ENCODE measurements at places on chromosomes 12 and 14.

- DNase-seq, result no peak
Observed at GRCh38 chr14:56996721-56997399, 186.6 kb upstream of the OTX2 start.

DNA sequence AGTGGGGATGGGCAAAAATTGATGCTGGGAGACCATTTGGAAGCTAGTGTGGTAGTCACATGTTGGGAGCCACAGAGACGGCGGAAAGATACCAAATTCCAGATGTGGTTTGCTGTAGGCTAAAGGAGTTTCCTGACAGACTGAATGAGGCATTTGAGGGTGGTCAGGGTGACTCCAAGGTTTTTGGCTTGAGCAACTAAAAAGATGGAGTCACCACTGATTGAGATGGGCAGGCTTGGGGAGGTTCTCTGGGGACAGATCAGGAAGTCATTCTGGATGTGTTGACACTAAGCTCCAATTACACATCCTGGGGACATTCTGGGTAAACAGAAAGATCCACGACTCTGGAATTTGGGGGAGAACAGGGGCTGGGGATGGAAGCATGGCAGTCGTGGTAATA is 15.5 kb upstream of the SERPINA9 start:
- no peak for DNase-seq

DNA sequence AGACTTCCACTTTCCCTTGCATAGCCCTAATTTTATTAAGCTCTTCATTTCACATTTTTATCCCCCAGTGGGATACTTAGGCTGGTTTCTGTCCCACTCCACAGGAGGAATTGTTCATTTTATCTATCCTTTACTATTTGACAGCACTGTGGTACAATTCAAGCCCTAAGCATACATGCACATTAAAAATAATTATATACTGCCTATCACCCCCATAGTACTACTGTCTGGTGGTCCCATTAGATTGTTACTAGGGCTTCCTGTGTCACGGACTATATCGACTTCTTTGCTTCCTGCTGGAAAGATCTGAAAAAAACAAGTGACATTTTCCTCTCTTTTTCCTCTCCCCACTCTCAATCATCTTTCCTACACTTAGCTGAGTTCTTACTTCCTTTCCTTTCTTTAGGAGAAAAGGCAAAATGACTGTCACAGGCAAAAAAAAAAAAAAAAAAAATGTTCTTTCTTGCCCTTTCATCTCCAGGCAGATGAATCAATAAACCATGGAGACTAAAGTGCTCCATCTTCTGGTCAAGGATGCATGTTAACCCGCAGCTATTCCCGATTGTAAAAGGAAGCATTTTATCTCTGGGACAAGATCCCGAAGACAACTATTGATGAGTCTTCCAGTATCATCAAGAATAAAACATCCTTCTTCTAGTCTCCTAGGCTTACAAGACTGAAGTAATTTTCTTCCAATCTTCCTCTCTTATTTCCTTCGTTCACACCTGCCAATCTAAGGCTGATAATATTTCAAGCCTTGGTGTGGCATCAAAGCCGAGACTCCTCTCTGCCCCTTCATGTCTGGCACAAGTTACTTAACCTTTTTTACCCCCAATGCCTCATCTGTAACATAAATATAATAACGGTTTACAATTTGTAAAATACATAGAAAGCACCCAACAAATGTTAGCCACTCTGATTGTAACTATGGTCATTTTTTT is 94.4 kb upstream of the PLEKHG7 start:
- DNase-seq, result no peak

DNA sequence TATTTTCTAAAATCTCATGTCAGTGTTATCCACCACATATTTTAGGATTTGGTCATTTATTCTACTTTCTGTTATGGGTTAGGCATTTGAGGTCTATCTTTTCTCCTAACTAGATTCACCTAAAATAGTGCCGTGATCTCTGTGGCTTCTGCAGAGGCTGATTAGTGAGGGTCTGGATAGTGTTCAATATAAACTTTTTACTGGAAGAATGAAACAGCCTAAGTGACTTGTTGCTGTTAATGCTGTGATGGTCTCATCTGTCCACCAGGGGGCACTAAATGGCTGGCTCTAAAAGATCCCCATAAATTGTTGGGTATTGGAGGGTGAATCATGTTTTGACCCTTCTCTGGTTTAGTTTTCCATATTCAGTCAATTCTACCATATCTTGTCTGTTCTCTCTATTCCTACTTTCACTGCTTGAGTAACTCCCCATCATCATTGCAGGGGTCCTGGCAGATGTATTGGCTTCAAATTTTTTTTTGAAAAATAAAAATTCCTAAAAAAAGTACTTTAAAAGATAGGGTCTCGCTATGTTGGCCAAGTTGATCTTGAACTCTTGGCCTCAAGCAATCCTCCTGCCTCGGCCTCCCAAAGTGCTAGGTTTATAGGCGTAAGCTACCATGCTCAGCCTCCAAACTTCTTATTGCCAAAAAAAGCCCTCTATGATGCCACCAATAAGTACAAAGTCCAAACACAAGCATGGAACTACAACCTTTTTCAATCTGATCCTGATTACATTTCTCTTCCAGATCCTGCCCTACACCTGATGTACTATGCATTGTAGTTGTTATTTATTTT is 6.9 kb downstream of the PABPN1 start:
- DNase-seq, result peak; percentile 45

- no peak for DNase-seq
Observed at GRCh38 chr14:77347751-77348150, 26.9 kb downstream of the GSTZ1 start.

GRCh38 chr14:99884834-99885648 is 91.8 kb downstream of the EML1 start:
- no peak for DNase-seq

GRCh38 chr14:72443256-72443655 is 450.6 kb downstream of the DPF3 start:
- no peak for DNase-seq

GRCh38 chr12:40988824-40989223 is 199.3 kb upstream of the PDZRN4 start:
- DNase-seq, result no peak

DNA sequence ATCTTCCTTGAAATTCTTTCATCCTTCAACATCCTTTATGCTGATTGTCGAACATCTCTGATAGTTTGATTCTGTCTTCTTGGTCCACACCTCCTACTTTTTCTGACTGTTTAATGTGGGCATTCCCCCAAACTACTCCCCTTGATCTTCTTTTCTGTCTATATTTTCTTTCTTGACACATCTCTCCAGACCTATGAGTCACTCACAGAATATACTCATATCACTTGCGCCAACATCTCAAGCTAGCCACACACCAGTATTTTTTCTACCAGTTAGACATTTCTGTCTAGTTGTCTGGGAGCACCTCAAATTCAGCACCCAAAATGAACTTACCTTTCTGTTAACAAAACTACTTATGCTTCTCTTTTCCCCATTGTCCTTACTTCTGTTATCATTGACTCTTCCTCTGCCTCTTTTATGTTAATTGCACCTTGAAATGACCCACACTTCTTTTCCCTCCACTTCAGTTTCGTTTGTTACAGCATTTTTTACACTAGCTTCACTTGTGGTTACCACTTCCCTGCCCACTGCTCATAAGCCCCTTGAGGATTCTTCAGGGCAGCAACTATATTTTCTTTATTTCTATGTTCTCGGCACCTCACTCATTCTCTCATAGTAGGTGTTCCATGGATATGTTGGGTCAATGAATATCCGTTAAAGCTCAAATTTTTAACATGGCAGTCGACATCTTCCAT is 33.5 kb downstream of the TSHR start:
- DNase-seq, result no peak

- DNase-seq, result no peak
Observed at GRCh38 chr12:109157986-109158385, 41.6 kb downstream of the ACACB start.

DNA sequence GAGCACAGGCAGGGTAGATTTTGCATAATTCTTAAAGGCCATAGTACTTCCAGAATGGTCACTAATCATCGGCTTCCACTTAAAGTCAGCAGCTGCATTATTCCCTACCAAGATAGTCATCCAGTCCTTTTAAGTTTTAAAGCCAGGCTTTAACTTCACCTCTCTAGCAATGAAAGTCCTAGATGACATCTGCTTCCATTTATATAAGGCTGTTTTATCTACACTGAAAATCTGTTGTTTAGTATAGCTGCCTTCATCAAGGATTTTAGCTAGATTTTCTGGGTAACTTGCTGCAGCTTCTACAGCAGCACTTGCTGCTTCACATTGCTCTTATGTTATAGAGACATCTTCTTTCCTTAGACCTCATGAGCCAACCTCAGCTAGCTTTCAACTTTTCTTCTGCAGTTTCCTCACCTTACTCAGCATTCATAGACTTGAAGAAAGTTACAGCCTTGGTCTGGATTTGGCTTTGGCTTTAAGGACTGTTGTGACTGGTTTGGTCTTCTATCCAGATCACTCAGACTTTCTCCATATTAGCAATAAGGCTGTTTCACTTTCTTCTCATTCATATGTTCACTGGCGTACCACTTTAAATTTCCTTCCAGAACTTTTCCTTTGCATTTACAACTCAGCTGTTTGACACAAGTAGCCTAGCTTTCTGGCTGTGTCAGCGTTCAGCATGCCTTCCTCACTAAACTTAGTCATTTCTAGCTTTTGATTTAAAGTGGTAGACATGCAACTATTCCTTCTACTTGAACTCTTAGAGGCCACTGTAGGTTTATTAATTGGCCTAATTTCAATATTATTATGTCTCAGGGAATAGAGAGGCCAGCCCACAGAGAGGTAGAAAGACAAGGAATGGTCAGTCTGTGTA is 209.9 kb upstream of the GARIN2 start:
- no peak for DNase-seq

DNA sequence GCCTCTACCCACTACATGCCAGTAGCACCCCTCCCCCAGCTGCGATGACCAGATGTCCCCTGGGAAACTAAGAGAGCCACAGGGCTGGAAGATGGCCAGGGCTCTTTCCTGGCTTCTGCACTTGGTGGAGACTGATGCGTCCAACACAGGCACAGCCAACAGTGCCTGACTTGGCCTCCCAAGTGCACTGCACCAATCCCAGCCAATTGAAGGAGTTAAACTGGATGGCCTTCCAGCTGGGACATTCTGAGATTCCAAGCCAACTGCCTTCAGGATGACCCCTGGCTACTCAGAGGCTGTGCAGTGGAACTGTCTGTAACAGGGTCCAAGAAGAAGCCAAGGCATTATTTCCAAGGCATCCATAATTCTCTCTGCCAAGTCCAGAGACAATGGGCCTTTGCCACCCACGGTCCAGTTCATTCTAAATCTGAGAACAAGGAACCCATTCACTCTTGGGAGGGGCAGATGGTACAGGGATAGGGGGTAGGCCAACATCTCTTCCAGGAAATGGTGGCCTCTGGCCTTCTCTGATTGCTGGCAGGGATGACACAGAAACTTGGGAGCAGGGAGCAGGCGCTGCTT is 35.2 kb downstream of the PRIMA1 start:
- DNase-seq, result no peak

DNA sequence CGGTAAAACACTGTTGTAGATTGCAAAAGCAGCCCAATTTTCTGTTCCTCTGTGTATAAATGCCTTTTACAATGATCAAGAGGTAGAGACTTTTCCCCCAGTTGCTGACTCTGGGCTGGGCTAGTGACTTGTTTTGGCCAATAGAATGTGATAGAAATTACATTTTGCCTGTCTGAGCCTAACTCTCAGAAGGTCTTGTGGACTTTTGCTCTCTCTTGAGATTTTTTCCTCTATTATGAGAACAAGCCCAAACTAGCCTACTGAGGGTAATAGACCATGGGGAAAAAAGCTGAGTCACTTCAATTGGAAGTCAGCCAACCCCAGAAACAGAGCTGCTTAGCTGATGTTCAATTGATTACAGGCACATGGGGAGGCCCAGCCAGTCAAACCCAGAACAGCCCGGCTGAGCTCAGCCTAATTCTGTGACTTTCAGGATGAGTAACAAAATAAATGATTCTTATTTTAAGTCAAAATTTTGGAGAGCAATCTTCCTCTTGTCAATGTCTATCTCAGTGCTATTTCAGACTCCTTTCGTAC is 61.4 kb downstream of the MYF5 start:
- DNase-seq, result no peak

- DNase-seq, result no peak
Observed at GRCh38 chr14:102445066-102445465, 64.5 kb downstream of the ANKRD9 start.

DNA sequence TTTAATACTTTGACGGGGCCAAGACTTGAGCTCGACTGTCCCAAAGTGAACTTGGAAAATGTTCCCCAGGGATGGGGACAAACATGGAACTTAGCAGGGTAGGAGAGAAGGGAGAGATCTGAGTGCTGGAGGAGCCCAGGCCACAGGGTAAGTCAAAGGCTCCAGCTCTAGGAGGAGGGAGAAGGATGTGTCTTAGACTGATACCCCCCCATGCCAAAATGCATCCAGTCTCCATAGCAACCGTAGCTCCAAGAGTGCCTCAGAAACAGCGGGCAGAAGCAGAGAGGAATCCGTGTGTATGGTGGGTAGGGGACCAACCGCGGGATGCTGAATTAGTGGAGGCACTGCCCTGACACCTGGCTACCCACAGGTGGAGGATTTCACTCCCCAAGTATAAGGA is 845 bp upstream of the AGAP2 start:
- no peak for DNase-seq

DNA sequence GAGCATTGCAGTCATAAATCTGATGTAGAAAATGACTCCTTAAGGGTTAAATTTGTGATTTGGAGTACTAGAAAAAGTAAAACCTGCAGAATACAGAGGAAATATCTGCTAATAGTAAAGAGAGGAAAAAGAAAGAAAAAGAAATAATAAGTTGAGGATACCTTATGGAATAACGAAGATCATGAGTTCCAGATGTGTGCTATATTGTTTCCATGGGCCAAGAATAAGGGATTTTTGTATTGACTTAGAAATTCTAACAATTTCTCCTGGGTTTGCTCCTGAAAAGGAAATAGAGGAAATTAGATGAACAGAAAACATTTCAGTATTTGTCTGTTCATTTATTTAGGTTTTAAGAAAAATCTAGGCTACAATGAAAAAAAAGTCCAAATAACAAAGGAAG is 115.3 kb downstream of the ALG10B start:
- no peak for DNase-seq

- no peak for DNase-seq
Observed at GRCh38 chr12:67468549-67469245, 179.8 kb upstream of the DYRK2 start.

DNA sequence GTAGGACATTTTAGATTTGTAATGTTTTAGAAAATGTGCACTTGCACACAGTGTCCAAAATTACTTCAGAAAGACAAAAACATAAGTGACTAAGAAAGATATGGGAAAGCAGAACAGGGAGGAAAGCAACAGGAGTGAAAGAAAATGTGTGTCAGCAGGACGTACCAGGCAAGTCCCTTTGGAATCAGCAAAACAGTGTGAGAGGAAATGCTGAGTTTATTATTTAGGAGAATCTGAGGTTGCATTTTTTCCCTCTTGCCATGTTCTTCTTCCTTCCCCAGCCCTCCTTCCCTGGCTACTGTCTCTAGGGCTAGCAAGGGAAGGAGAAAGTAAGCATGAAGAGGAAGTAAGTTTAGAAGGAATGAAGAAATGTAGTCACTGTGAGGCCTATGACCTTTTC is 67.7 kb upstream of the CD163 start:
- no peak for DNase-seq

- no peak for DNase-seq
Observed at GRCh38 chr12:90953956-90954421, 987 bp downstream of the CCER1 start.

GRCh38 chr12:1474041-1474573 is 120.3 kb downstream of the FBXL14 start:
- DNase-seq, result no peak

Data from T-helper 9 cell (primary cell).